Large intestine (tissue), 12 donors: ENCODE measurements at places on chromosomes 16 and 17. TPM values are rescaled to one million over a fixed set of nuclear protein-coding genes. Genes with fewer than 3 reads are reported as not detected.

SECTM1 gene
- 16.1 TPM for polyA plus RNA-seq

NRN1L gene
- polyA plus RNA-seq = 1.6 TPM

OR2C1 gene
- 0.31 TPM for polyA plus RNA-seq

KRT31 gene
- polyA plus RNA-seq = not detected

CNGB1 gene
- 7.5 TPM for polyA plus RNA-seq

DNA sequence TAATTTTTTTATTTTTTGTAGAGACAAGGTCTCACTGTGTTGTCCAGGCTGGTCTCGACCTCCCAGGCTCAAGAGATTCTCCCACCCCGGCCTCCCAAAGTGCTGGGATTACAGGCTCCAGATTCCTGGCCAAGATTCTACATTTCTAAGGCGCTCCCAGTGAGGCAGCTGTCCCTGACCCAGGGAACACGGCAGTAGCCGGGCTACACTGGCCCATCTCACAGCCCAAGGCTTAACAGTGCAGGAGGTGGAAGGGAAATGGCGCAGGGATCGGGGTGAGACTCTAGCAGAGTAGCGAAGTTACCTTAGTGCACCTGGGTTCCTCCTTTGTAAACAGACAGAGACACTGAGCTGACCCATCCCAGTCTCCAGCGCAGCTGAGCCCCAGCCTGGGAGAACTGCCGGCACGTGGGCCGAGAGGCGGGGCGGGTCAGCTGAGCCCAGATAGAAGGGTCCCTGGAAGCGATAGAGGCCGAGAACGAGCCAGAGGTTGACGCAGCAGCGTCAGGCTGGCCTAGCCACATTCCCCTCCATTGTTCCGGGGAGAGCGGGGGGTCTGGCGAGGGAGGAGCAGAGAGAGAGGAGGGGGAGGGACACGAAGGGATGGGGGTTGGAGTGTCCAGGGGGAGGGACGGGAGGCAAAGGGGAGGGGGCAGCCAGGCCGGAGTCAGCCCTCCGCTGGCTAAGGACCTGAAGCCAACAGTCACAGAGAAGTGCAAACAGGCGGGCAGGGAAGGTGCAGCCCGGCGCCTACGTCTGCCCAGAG lies 2.5 kb downstream of the CARHSP1 start:
- DNase-seq = peak; percentile 81

DNA sequence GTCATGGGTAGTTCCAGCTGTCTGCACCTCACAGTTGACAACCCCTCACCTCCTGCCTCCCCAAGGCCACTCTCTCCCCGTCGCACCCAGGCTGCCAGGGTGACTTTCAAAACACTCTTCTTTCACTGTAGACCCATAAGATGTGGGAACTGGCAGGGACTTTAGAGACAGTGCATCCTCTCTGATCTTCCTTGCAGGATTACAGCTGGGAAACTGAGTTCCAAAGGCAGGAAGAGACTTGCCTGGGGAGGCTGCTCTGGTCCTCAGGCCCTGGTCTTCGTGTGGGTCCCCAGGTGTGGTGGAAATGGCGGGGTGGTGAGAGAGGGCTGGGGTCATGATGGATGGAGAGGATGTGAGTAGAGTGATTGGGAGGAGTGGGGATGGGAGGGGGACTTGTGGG lies 21.9 kb upstream of the NKD1 start:
- DNase-seq = no peak

DNA sequence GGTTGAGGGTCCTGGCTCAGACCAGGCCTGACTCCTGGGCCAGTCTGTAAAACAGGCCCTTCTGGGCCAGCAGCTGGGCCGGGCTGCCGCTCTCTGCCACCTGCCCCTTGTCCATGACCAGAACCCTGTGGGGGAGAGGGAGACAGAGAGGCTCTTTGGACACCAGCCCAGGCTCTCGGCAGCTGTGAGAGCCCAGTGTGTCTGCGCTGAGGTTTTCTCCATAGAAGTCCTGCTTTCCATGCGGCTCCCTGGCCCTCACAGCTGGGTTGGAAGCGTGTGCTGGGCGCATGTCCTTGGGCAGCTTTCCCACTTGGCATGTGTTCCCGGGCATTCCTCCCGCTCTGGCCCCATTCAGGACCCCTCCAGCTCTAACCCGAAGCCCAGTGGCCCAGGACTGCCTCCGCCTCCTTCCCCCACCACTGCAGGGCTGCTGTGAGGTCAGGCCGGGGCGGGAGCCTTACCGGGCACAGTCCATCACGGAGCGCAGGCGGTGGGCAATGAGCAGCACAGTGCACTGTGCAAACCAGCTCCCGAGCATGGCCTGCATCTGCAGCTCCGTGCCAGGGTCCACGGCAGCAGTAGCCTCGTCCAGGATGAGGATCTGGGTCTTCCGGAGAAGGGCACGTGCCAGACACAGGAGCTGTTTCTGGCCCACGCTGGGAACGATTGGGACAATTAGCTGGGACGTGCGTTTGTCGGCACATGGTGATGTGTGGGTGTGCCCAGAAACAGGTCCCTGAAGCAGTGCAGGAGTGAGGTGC lies 73.0 kb downstream of the ABCC6 start:
- peak; percentile 33 for DNase-seq

- DNase-seq = no peak
Observed at GRCh38 chr16:30352488-30353401, 2.4 kb downstream of the CD2BP2 start.

DNA sequence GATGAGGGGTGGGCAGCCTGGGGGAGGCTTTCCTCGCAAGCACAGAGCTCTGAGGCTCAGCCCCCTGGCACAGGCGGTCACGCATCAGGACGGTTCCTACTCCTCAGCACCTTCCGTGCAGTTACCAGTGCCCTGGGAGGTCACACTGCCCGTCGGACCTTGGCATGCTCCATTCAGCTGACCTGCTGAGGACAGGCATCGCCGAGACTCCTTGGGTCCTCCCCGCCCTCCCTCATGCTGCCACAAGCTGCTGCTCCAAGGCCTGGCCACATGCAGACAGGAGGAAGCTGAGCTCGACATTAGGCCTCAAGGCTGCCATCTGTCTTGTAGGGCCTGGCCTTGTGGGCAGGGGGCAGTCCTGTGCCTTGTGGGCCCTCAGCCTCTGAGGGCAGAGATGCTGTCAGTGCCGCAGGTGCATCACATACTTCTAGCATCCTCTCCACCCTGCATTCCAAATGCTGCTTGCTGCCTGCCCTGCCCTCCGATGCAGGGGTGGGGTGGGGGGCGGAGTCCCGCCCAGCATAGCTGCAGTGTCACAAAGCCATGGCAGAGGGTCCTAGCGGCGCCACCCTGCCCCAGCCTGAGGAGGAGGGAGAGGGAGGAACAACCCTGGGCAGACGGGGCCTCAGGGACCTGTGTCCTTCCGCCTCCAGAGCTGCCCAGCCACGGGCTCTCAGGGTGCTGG lies 9.3 kb downstream of the C16orf90 start:
- DNase-seq = no peak

- DNase-seq = peak; percentile 31
Observed at GRCh38 chr16:19898924-19899604, 14.4 kb upstream of the GPRC5B start.

- DNase-seq = no peak
Observed at GRCh38 chr16:88334778-88335720, 47.7 kb upstream of the ZNF469 start.

- DNase-seq = no peak
Observed at GRCh38 chr17:5019475-5019956, 15.7 kb downstream of the SLC52A1 start.

DNA sequence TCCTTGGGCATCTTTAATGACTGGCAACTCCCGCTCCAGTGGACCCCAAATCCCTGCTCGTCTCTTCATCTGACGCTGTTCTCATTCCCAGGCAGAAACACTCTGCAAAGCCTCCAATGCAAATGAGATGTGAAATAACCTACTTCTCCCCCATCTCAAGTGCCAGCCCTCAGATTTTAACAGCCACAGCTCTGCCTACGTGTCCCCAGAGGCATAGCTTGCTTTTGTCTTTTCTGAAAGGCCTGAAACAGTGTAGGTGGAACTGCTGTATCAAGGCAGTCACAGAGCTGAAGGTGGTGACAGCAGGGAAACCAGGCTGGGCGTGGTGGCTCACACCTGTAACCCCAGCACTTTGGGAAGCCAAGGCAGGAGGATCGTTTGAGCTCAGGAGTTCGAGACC lies 14.7 kb downstream of the RPH3AL start:
- DNase-seq = no peak

DNA sequence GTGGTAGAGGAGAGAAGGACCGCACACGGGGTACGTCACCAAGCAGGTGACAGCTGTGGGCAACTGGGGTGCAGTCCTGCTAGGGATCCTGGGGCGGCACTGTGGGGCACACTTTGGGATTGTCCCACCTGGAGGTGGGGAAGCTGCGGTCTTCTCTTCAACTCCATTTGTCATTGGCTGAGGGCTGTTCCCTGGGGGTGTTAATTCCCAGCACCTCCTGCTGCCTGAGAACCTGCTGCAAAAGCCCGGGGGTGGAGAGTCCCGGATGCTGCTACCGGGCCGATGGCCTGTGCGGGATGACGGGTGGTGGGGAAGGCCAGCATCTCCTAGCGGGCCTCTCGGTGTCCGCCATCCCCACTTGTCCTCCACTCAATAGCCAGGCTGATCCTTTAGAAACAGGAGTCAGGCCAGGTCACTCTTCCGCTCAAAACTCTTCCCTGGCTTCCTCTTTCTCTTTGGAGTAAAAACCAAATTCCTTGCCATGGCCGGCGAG lies 100.2 kb downstream of the CYLD start:
- DNase-seq = no peak

- no peak for DNase-seq
Observed at GRCh38 chr16:1537763-1538289, 4.4 kb downstream of the TMEM204 start.

DNA sequence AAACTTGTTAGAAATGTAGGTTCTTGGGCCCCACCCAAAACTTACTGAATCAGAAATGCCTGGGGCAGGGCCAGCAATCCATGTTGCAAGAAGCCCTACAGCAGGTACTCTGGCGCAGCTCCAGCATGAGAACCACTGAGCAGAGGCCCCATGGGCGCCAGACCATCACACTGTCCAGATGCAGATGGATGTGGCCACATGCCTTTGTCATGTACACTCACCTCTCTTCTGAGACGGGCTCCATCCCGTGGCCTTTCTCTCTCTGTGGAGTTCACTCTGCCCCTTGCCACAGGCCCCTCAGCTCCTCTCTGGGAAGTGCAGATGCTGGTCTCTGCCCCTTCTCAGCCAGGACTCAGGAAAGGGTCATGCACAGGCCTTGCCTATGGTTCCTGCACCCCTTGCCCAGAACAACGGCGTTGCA lies 2.3 kb upstream of the CCNF start:
- DNase-seq = no peak

GRCh38 chr16:67151431-67152097 lies 766 bp upstream of the B3GNT9 start:
- no peak for DNase-seq

DNA sequence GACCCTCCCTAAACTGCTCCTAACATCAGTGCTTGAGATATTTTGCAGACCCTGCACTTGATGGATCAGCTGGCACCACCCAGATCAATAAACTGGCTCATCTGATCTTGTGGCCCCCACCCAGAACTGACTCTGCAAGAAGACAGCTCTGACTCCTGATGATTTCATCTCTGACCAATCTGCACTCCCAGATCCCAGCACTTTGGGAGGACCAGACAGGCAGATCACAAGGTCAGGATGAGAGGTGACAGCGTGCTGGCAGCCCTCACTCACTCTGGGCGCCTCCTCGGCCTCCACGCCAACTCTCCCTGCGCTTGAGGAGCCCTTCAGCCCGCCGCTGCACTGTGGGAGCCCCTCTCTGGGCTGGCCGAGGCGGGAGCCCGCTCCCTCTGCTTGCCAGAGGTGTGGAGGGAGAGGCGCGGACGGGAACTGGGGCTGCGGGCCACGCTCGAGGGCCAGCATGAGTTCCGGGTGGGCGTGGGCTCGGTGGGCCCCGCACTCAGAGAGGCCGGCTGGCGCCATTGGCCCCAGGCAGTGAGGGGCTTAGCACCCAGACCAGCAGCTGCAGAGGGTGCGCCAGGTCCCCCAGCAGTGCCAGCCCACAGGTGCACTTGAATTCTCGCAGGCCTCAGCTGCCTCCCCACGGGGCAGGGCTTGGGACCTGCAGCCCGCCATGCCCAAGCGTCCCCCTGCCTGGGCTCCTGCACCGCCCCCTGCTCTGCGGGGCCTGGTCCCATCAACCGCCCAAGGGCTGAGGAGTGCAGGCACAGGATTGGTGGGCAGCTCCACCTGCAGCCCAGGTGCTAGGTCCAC lies 2.4 kb upstream of the C16orf54 start:
- DNase-seq = no peak

DNA sequence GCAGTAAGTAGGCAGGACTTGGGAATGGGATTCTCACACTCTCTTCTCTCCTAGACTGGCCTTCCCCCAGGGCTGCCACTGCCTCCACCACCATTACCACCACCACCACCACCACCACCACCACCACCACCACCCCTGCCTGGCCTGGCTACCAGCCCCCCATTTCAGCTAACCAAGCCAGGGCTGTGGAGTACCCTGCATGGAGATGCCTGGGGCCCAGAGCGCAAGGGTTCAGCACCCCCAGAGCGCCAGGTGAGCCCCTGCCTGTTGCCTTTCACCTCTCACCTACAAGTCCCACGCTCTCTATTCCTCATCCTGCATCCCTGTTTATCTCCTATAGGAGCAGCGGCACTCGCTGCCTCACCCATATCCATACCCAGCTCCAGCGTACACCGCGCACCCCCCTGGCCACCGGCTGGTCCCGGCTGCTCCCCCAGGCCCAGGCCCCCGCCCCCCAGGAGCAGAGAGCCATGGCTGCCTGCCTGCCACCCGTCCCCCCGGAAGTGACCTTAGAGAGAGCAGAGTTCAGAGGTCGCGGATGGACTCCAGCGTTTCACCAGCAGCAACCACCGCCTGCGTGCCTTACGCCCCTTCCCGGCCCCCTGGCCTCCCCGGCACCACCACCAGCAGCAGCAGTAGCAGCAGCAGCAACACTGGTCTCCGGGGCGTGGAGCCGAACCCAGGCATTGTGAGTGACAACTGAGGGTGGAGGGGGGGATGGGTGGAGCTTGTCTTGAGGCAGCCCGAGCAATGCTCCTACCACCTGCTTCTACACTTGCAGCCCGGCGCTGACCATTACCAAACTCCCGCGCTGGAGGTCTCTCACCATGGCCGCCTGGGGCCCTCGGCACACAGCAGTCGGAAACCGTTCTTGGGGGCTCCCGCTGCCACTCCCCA lies 7.9 kb upstream of the TMEM88 start:
- DNase-seq = no peak

DNA sequence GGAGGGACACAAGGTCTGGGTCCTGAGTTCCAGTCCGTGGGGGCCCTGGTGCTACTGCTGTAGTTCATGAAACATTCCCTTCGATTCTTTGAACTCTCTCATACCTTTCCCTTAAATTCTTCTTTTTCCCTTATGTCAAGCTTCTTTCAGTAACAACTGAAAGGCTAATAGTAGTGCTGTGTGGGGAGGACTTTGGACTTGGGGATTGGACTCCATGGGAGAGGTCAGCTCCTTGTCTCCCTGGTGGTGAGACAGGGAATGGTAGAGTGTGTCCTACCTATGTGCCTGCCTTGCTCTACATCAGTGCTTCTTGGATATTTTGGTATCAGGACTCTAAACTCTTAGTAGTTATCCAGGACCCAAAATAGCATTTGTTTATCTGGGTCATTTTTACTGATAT lies 628.1 kb downstream of the WWOX start:
- peak; percentile 77 for DNase-seq

DNA sequence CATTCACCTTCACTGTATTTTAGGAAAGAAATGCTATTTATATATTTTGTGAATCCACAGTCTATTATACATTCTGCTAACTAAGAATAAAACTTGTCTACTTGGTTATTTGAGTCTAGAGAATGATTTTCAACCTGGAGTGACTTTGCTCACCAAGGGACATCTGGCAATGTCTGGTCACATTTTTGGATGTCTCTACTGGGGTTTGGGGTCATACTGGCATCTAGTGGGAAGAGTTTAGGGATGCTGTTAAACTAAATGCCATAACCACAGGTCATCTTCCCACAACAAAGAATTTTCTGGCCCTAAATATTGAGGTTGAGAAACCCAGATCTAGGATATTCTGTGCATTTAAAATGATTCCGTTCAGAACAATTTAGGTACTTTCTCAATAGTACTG lies 26.0 kb downstream of the KCNJ16 start:
- no peak for DNase-seq
